ENCODE measurements at places on chromosomes 6 and 20.

GRCh38 chr6:122184401-122184827 lies 215.0 kb upstream of the HSF2 start:
- peak; percentile 5 for DNase-seq

GRCh38 chr6:21616005-21616404 lies 22.5 kb downstream of the SOX4 start:
- no peak for DNase-seq

DNA sequence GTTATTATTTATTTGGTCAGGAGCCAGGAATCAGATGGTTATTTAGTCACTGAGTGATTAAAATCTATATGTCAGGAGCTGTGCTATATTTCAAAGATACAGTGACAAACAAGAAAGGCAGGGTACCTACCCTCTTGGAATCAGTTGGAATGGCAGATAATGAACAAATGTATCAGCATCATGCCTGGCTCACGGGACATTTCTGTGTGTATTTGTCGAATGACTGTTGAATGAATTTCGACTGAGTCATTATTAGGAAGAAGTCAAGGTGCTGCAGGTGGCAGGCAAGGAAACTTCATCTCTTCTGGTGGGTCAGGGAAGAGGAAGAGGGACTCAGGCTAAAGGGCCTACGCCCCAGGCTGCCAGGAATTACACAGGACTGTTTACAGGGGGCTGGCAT lies 13.6 kb downstream of the PKIG start:
- no peak for DNase-seq

GRCh38 chr20:63702751-63703470 lies 4.9 kb downstream of the ARFRP1 start:
- no peak for DNase-seq

- no peak for DNase-seq
Observed at GRCh38 chr20:58826271-58826670, 24.4 kb downstream of the GNAS-AS1 start.

DNA sequence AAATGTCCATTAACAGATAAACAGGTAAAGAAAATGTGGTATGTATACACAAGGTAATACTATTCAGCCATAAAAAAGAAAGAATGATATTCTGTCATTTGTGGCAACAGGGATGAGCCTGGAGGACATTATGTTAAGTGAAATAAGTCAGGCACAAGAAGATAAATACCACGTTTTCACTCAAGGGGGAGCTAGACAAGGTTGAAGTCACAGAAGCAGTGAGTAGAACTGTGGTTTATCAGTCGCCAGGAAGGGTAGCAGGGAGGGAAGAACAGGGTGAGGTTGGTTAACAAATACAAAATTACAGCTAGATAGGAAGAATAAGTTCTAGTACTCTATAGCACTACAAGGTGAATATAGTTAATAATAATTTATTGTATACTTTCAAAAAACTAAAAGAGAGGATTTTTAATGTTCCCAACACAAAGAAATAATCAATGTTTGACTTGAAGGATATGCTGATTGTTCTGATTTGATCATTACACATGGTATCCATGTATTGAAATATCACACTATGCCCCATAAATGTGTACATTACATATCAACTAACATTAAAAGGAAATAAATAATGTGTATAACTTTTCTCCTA lies 21.1 kb downstream of the RTN4IP1 start:
- peak; percentile 34 for DNase-seq

DNA sequence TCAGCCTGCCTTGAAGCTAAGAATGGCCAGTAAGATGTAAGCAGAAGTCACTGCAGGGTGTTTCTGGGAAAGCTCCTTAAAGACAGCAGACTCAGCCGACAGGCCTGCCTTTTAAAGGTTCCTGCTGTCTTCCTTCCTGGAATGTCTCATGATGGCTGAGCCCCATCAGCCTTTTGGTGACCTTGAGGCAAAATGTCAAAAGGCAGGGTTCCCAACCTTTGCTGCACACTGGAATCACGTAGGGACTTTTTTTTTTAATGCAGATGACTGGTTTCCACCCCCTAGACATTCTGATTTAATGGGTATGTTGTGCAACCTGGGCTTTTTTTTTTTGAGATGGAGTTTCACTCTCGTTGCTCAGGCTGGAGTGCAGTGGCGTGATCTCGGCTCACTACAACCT lies 11.6 kb downstream of the MDGA1 start:
- no peak for DNase-seq

- no peak for DNase-seq
Observed at GRCh38 chr6:113202852-113203714, 654.1 kb upstream of the MARCKS start.

GRCh38 chr20:45174434-45175364 lies at the start of gene PI3:
TSS of gene PI3 (plus strand) at chr20:45174902. CDS start at chr20:45174923, 21 bp downstream.
- no peak for DNase-seq

DNA sequence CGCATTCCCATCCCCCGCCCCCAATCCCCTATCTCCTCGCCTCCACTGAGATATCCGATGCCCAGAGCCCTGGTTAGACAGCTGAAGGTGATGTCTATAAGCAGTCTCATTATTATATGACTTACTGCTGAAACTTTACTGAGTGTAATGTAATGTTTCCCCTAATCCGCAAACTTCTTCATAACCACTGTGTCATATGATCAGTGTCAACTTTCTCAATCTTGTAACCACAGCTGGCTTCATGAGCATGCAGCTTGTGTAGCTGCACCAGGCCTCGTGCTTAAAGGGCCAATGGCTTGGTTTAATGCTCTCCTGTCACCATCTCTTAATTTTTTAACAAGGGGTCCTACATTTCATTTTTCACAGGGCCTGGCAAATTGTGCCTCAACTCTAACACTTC lies 8.1 kb downstream of the ASIP start:
- DNase-seq: no peak

GRCh38 chr6:19668710-19669109 lies 168.5 kb upstream of the ID4 start:
- no peak for DNase-seq

DNA sequence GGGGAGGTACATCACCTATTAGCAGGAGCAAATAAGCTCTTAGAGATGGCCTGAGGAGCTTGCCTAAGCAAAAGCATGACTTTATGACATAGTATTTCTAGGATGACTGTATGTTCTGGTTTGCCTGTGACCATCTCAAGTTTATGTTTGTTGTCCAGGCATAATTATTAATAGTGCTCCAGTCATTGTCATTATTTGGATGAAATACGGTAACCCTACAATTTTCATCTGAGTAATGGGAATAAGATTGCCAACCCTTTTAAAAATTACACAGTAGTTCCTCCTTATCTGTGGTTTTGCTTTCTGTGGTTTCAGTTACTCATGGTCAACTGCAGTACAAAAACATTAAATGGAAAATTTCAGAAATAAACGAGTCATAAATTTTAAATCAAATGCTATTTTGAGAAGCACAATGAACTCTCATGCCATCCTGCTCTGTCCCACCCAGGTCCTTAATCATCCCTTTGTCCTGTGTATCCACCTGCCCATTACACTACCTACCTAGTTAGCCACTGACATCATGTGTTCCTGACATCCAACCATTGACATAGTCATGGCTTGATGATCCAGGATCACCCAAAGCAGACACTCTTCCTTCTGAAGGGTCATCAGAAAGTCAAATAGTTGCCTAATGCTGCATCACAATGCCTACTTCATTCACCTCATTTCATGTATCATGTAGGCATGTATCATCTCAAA lies 27.0 kb upstream of the TFB1M start:
- no peak for DNase-seq

DNA sequence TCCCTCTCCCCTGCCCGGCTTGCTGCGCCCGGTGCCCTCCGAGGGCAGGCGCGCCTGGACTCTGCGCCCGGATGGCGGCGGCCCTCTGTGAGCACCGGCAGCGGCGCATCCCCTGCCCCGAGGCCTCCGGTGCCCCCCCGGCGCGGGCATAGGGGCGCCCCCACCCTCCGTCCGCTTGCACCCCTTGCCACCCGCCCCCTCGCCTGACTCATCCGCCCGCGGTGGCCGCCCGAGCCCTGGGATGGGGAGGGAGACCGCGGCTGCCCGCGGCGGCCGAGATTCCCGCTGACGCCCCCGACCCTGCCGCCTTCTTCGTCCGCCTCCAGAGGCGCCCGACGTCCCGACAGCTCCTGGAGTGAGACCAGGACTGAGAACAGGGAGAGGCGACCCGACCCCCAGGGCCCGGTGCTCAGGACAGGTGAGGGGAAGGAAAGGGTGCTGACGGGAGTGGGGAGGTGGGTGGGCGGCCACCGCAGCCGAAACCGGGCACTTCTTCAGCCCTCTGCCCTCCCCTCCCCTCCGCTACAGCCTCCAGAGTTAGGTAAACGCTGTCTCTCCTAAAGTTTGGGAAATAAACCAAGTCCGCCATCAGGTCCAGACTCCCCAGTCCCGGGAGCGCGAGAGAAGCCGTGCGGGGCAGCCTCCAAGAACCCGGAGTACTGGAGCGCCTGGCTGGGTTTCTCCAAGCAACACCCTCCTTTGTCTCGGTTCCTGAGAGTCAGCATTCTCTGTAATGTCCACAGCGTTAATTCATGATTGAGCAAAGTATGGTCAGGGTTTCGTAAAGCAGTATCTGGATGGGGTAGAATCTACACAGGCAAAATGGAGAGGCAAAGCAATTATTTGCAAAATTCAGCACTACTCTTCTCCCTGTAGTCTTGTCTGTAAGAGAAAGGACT lies 539 bp downstream of the TMEM200A start:
- DNase-seq: no peak

- DNase-seq: no peak
Observed at GRCh38 chr6:144415835-144416237, 130.7 kb downstream of the UTRN start.

- DNase-seq: no peak
Observed at GRCh38 chr6:123551939-123552707, 84.6 kb downstream of the TRDN start.

DNA sequence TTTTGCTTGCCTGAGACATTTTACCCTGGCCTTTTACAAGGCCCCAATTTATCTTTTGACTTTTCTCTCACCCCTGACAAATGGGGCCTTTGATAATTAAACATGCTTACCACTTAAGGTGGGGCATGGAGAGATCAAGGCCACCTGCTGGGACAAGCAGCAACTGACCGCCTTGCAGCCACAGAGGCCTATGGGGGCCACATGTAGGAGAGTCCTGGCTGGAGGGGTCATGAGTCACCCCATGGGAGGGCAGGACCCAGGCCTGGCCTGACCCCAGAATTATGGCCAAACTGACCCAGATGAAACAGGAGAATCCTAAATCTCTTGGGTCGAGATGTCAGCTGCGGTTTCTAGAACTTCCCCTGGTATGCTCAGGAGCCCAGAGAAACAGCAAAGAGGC lies 8.5 kb upstream of the OCSTAMP start:
- DNase-seq: no peak

DNA sequence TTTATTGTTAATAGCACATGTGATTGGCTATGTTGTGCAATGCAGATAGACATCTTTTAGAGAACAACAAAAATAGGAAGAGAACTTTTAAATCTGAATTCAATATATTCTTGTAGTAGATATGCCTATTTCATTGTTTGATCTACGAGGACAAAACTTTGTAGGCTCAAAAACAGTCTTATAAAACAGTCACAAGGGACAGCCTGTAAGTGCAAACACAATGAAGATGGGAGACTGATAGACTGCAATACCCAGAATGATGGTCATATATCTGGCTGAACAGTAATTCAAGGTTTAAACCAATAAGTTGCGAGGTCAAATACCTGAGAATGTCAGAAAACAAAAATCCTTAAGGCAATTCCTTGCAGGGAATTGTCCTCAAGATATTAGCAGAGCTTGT lies 1342.9 kb upstream of the ADGRB3 start:
- DNase-seq: no peak

DNA sequence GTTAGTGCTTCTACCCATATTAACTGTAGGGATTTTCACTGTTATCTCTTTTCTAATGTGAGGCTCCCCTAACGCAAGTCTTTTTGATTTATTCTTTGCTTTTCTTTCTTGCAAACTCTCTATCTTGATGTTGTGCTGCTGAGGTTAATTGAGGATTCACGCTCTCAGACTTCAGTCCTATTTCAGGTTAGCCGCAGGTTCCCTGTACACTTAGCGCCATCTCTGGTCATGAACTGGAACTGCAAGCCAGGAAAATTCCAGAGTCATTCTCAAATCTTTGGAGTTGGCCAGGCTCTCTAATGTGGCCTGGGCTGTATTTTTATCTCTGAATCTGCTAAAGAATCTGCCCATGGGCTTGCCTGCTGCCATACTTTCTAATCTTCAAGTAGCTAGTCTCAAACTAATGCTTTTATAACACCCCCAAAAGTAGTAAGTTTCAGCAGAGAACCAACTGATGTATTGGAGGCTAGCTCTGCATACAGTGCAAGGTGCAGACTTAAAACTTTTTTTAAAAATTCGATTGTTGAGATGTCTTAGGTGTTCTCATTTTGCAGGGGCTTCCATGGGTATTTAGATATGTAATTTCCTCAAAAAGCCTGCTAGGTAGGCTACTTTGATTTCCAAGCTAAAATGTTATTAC lies 91.1 kb upstream of the OPRM1 start:
- peak; percentile 2 for DNase-seq

DNA sequence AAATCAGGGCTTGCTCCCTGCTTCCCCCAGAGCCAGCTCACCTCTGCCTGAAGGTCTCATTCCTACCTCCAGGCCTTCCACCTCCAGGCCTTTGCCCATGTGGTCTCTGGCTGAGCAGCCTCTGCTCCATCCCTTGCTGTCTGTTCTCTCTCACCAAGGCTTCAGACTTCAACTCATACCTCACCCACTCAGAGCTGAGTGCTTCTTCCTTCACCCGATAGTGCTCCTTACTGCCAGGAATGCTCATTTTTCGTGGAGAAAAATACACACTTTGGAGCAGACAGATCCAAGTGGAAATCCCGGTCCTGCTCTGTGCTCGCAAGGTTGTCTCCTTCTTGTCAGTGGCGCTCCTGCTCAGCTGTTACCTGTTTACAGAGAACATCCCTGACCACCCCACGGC lies 7.0 kb upstream of the CDH22 start:
- DNase-seq: no peak

GRCh38 chr6:31345026-31345730 lies 11.8 kb downstream of the HLA-B start:
- no peak for DNase-seq

GRCh38 chr6:42349753-42350511 lies 101.8 kb downstream of the TRERF1 start:
- no peak for DNase-seq

- DNase-seq: peak; percentile 54
Observed at GRCh38 chr6:47047479-47048407, 5.6 kb upstream of the ADGRF1 start.

DNA sequence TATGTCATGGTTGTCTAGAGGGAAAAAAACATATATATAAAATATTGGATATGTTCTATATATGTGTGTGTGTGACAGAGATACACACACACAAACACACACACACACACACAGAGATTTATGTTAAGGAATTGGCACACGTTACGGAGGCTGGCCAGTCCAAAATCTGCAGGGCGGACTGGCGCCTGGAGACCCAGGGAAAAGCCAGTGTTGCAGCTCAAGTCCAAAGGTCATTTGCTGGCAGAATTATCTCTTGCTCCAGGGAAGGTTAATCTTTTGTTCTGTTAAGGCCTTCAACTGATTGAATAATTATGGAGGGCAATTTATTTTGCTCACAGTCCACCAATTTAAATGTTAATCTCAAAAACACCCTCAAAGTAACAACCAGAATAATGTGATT lies 37.5 kb upstream of the PDE7B start:
- no peak for DNase-seq
